Left kidney (tissue), 8 donors: ENCODE measurements at places on chromosomes 2 and 18.

DNA sequence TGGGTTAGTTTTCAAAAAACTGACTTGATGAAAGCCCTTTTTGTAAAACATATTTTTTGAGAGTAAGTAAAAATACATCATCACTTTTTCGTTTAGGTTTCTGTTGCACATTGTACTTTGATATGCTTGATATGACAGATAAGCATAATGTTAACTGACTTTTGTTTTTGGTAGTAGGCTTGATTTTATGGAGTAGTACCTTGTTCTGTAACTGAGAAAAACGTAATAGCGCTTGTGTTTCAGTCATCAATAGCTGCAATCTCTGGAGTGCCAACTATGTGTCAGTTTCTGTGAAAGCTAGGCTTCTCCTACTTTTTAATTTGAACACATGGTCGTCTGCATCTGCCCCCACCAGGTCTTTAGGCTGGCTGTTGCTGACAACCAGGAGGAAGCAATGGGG, 1.3 kb downstream of the LCLAT1 start:
- no peak for DNase-seq

DNA sequence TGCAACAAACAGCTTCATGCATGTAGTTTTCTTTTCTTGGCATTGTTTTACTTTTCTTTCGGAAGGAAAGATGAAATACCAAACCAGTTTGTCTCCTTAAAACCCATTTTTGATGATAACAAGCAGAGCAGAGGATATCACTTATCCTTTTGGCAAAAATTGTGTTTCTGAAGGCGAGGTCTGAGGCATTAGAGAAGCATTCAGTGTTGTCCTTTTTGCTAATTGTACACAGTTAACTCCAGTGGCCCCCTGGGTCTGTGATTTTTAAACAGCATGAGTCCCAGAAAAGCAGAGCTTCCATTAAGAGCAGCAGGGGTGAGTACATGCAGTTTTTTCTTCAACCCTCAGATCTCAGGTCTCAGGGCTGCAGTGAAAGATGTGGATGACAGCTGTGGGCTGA, 41.3 kb downstream of the TTC39C start:
- DNase-seq = no peak

DNA sequence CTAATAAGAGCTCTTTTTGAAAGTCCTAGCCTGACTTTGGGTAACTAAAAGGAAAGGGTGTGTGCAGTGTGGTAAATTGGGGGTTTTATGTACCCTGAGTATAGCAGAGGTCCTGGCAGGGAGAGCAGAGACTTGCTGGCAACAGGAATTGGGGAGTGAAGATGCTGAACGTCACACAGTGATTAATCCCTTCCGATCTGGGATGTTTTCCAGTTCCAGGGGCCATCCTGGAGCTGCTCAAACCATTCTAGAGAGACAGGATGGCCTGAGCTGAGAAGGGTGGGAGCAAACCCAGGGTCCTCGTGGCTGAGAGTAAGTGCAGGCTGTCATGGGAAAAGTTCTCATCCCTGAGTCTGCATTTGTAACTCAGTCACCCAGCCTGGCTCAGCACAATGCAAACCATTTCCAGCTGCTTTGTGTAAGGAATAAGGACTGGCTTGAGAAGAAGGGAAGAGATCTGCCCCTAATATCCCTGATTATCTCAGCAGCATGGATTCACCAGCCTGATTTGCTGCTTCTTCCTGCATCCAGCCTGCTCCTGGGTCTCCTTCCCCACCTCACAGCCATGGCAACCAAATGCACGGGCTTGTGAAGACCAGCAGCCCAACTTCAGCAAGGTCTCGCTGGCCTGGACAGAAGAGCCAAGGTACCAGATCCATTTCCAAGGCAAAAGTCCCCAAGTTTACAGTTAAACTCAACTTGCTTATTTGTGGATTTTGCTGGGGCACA, 47.1 kb upstream of the CELF4 start:
- peak; percentile 22 for DNase-seq

DNA sequence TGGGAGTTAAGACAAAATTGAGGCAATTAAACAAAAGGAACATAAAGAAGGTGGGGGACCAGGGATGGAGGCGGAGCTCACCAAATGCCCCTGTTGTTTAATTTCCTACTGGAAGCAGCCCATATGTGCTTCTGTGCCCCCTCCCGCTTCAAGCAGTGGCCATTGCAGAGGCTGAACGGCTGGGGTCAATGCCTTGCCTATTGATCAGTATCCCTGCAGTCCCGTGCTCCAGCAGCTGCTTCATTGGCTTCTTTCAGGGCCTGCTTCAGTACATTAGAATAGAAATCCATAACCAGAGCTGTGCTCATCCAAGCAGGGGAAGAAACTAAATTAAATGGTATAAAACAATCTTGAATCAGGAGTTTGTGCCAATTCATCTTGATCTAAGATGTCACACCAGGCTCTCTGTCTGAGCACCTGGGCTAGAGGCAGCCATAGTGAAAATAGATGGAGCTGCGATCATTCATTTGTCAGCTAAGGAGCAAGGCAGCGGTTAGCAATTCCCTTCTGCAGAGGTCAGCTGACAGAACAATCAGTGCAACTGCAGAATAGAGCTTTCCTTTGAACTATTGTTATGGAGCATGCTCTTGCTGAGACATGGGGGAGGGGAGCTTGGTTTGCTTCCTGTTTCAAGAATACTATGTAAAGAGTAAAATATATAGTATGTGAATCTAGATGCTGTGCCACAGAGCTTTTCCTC, 222.4 kb downstream of the WDR7 start:
- peak; percentile 24 for DNase-seq

- DNase-seq = no peak
These were observed 152.2 kb upstream of the VRK2 start for GRCh38 chr2:57894381-57894780.

DNA sequence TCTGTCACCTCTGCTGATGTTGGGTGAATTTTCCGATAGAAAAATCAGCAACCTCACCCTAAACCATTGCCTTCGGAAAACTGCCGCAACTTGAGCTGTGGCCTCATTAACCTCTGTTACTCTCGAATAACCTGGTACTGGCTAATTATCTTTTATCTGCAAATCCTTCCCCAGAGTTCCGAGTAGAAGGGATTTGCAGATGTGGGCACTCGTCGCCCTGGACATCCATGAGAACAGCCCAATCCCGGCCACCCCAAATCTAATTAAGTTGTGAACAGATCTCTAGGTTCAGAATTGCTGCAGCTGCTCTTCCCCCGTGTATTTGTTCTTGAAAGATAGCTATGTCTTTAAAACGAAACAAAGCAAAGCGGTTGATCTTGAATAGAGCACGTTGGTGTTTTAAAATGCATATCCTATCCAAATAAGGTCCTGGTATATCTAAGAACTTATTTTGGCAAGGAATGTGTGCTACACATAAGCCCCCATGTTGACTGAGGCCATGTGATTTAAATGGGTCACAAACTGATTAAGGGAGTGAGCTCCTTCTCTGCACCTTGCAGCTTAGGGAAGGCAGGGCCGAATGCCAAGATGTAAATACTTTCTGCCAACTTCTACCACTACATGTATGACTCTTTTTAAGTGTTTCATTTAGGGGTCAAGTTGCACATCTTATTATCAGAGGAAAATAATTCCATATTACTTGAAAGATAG, 88.2 kb downstream of the MTCL1 start:
- DNase-seq = no peak

- peak; percentile 17 for DNase-seq
These were observed 1.1 kb downstream of the MEMO1 start for GRCh38 chr2:32009516-32010256.

DNA sequence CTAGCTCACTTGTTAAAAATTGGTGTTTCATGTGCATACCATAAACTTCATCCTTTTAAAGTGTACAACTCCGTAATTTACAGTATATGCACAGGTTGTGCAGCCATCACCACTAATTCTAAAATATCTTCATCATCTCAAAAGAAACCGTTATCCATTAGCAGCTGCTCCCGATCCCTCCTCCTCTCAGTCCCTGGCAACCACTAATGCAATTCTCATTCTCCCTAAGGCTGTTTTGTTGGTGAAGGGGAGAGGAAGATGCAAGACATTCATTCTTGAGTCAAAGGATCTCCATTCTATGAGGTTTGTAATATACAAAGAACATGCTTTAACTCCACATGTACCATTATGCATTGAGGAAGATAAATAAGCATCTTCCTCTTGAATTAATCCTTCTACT, 48.6 kb downstream of the RNU4ATAC start:
- DNase-seq = no peak

GRCh38 chr2:162072976-162073887, 783 bp downstream of the DPP4 start:
- no peak for DNase-seq

GRCh38 chr2:96225016-96225533, 16.4 kb upstream of the STARD7 start:
- DNase-seq = no peak

GRCh38 chr2:505941-506340, 171.3 kb downstream of the TMEM18 start:
- no peak for DNase-seq

DNA sequence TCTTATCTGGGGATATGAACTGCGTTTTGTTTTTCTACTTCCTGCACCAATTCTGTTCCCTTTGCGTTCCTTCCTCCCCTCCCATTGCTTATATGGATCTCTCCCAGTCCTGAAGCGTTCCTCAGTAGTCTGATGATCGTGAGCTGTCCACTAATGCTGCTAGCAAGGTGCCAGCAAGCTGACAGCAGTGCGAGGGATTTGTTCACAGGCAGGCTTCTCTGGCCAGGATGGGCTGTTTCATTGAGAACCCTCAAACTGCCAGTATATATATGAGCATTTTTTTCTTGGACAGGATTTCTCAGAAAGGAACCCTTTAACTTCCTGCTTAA, 40.1 kb downstream of the GTF3C3 start:
- no peak for DNase-seq

DNA sequence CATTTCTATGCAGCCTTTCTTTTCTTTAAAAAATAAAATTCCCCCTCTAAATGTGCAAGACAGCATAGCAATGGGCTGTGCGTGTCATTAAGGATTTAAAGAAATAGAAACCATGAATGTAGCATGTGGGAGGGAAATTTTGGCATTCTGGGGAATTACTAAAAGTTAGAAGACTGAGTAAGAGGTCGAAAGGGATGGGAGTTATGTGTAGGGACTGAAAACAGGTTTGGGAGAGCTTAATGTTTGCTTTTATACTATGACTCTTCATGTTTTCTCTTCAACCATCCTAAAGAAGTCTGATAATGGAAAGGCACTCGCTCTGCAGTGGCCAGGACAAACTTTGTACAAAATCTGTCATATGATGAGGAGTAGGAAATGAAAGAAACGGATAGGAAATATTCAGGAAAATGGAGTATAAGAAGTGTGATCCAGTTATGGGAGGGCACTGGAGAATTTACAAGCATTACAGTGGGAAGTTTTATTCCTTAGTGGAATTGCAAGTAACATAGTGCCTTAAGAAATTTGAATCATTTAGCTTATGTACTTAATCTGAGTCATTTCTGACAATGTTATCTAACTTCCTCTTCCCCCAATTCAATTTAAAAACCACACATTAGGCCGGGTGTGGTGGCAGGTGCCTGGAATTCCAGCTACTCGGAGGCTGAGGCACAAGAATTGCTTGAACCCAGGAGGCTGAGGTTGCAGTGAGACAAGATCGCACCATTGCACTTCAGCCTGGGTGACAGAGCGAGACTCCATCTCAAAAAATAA, 20.6 kb downstream of the TMEM87B start:
- DNase-seq = no peak

- DNase-seq = no peak
These were observed 109.8 kb upstream of the ALK start for GRCh38 chr2:30031184-30031583.

DNA sequence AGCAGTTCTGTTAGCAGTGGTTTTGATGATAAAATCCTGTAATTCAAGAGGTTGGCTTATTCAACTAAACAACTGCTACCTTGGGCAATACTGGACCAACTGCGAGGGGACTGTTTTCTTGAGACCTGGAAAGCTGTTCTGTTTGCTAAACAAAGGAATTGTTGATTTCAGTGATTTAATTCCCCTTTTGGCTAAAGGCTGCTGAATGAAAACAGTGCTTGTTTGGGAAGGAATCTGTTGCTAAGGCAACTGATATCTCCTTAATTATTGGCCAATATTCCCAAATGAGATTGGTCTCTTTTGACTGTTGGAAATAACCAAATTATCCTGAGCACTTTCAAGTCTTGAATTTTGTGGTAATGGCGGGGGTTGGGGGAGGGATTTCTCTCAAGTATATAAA, 136.8 kb downstream of the CAMKMT start:
- no peak for DNase-seq

GRCh38 chr18:4208366-4208765, 246.7 kb downstream of the DLGAP1 start:
- no peak for DNase-seq

GRCh38 chr2:22497789-22498188, 887.2 kb upstream of the KLHL29 start:
- DNase-seq = no peak

DNA sequence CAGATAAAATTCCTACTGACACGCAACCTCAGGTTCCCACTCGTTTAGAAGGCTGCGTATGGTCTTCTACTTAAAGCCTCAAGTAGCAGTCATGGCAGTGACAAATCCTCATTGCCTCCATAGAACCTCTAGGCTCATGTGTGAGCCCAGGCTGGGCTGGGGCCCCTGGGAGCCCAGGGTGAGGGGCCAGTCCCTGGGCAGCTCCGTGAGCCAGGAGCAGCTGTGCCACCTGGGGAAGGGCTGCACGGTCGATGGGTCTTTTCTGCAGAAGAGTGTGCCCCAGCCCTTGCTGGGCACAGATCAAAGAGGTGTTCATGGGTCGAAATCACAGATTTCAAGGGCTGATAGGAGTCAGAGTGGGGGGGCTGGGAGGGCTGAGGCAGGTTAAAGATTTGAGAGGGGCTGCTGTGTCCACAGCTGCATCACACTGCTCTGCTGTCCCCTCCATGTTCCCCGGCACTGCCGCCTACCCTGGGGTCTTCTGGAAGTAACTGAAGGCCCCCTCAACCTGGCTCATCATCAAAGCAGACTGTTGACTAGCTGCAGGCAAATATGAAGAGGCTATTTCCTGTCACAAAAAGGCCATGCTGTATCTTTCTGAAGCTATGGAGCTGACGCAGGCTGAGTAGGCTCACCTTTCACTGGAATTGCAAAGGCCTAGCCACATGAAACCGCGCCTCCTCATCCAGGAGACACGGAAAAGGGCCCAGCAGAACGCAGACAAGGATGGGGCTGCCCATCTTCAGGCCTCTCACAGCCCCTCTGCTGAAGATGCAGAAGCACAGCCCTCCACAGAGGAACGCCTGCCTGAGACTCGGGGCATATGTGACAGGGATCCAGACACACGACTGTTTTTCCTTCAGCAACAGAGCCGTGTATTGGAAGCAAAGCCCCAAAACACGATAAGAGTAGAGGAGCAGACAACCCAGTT, 35.7 kb upstream of the ALPP start:
- no peak for DNase-seq

DNA sequence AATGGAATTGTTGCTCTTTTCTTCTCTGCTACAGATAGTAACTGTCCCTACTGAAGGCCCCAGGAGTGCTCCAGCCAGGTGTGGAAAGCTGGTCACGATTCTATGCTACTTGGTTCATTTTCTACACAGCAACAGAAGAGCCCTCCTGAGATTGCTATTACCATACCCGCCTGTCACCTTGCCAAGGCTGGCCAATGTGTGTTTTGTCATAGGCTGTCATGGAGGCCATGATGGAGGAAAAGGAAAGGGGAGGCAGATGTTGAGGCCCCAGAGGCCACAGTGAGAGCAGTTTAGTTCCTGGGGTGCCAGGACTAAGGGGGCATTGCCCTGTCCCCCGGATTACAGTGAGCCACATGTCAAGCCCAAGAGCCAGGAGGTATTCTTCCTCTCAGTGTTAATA, 952 bp downstream of the ELMOD3 start:
- no peak for DNase-seq

- DNase-seq = no peak
These were observed 402.8 kb downstream of the CLIP4 start for GRCh38 chr2:29518010-29518409.

GRCh38 chr2:215020283-215020682, 118.1 kb downstream of the ABCA12 start:
- DNase-seq = no peak

- no peak for DNase-seq
These were observed 117.3 kb downstream of the CTIF start for GRCh38 chr18:48656176-48656575.
